ENCODE measurements at places on chromosomes 7 and 10. TPM values are rescaled to one million over a fixed set of nuclear protein-coding genes. Genes with fewer than 3 reads are reported as not detected.
A peak's percentile ranks its signal among the peaks of the same experiment; 100 is the strongest.

DNA sequence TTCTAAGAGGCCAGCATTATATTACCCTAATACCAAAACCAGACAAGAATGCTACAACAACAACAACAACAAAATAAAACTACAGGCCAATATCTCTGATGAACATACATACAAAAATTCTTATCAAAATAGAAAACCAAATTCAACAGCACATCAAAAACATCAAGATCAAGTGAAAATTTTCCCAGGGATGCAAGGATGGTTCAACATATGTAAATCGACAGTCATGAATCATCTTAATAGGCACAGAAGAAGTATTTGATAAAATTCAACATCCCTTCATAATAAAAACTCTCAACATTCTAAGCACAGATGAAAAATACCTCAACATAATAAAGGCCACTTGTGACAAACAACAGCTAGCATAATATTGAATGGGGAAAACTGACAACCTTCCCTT, 75.3 kb downstream of the JMJD1C start:
- H3K4me1 ChIP-seq = peaks cover 11% of the 10 kb centered on the region
- no peak overlapping the region for H3K4me3 ChIP-seq
- no peaks in the 10 kb centered on the region for H3K27me3 ChIP-seq
- H3K27ac ChIP-seq = no peak overlapping the region

GPER1 gene
- 0.91 TPM for total RNA-seq

FKBP6 gene
- total RNA-seq = not detected

TMEM26 gene
- total RNA-seq = 0.05 TPM

DNA sequence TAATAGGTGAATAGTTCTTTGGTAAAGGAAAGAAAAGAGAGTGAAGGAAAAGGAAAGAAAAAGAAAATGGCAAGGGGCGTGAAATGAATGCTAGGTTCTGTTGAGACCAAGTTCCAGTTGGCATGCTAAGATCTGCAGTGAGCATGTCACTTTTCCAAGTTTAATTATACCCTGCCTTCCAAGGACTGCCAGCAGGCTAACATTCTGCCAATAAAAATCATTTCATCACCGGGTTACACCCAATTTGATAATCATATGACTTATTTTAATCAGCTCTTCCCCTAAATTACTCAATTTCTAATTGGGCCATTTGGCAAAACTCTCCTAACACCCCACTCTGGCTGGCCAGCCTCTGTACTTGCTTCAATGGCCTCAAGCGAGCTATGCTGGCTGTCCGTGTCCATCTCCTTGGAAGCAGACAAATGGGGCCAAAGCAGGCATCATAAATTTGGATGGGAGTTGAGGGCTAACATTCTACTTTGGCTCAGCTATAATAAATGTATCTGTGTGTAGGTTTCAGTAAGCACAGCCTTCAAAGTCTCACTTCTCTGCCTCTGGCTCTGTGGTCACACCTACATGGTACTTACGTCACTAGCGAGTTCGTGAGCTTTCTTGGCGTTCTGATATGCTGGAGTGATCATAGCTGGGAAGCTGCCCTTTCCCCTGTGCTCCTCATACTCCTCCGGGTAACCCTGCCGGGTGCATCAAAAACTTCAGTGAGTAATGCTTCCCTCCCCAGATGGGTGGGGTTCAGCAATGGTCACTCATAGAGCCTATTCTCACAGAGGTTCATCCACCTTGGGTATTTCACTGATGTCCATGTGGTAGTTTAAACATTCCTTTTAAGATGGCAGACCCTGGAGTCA, 17.3 kb downstream of the NRAP start:
- DNase-seq = no peak
- H3K36me3 ChIP-seq = no peaks in the 10 kb centered on the region
- no peaks in the 10 kb centered on the region for H3K27me3 ChIP-seq
- peaks cover 16% of the 10 kb centered on the region for H3K4me1 ChIP-seq
- H3K27ac ChIP-seq = no peak overlapping the region
- no peak overlapping the region for H3K4me3 ChIP-seq

- peak overlapping the region; percentile 30 for H3K27ac ChIP-seq
- DNase-seq = no peak
- H3K27me3 ChIP-seq = no peaks in the 10 kb centered on the region
- no peak overlapping the region for H3K4me3 ChIP-seq
- peaks cover 5% of the 10 kb centered on the region for H3K36me3 ChIP-seq
Measured at GRCh38 chr10:58576751-58577436, 64.2 kb downstream of the BICC1 start.

GRCh38 chr7:90948085-90948484, 316.1 kb upstream of the FZD1 start:
- no peaks in the 10 kb centered on the region for H3K27me3 ChIP-seq
- H3K27ac ChIP-seq = no peak overlapping the region
- peaks cover 27% of the 10 kb centered on the region for H3K4me1 ChIP-seq
- DNase-seq = no peak

GRCh38 chr10:26839966-26840627, 20.7 kb downstream of the ABI1 start:
- no peaks in the 10 kb centered on the region for H3K27me3 ChIP-seq
- H3K4me1 ChIP-seq = peaks cover 13% of the 10 kb centered on the region
- no peak overlapping the region for H3K4me3 ChIP-seq
- DNase-seq = no peak

DIP2C gene
- total RNA-seq = 21.7 TPM

DNA sequence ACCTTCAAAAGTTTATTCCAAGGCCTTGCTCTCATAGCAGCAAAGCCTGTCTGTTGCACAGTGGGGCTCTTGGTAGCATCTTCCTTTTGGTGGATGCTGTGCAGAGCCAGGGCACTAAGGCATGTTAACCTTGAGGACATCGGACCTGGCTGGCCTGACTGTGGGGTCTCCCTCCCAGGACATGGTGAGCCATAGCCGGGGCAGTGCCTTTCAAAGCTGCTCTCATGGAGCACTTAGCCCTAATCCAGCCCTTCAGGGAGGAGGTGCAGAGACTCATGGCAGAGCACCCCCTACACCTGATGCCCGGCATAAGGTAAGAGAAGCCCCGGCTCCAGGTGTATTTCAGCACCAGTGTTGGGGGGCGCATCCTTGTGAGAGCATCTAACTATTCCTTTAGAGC, 941.4 kb upstream of the ZNF722 start:
- H3K4me3 ChIP-seq = no peak overlapping the region
- no peak for DNase-seq
- H3K27me3 ChIP-seq = no peaks in the 10 kb centered on the region
- no peak overlapping the region for H3K27ac ChIP-seq
- peaks cover 8% of the 10 kb centered on the region for H3K36me3 ChIP-seq
- H3K4me1 ChIP-seq = no peaks in the 10 kb centered on the region

DNAJC12 gene
- total RNA-seq = 4.1 TPM

DPY19L1 gene
- total RNA-seq = 37.4 TPM

DNA sequence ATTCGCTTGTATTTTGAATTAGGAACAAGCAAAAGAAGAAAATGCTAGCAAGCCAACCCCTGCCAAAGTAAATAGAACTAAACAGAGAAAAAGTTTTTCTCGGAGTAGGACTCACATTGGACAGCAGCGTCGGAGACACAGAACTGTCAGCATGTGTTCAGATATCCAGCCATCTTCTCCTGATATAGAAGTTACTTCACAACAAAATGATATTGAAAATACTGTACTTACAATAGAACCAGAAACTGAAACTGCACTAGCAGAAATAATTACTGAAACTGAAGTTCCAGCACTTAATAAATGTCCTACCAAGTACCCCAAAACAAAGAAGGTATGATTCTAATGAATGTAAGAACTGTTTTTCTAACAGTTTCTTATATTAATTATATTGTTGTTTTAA, 87.9 kb downstream of the KMT2E start:
- H3K27me3 ChIP-seq = no peaks in the 10 kb centered on the region
- H3K27ac ChIP-seq = no peak overlapping the region
- H3K4me1 ChIP-seq = no peaks in the 10 kb centered on the region
- H3K36me3 ChIP-seq = peaks cover 16% of the 10 kb centered on the region
- no peak for DNase-seq
- H3K4me3 ChIP-seq = no peak overlapping the region

C10orf53 gene
- not detected for total RNA-seq

- no peaks in the 10 kb centered on the region for H3K27me3 ChIP-seq
- no peak overlapping the region for H3K4me3 ChIP-seq
- DNase-seq = no peak
- H3K36me3 ChIP-seq = no peaks in the 10 kb centered on the region
- H3K27ac ChIP-seq = no peak overlapping the region
Measured at GRCh38 chr7:133698127-133698526, 429.0 kb upstream of the LRGUK start.

- H3K27me3 ChIP-seq = peaks cover 17% of the 10 kb centered on the region
- DNase-seq = no peak
- no peaks in the 10 kb centered on the region for H3K36me3 ChIP-seq
- H3K4me3 ChIP-seq = peak overlapping the region; percentile 31
Measured at GRCh38 chr10:80137920-80138319, 5.4 kb downstream of the PLAC9 start.

MEOX2 gene
- 1.4 TPM for total RNA-seq

DNA sequence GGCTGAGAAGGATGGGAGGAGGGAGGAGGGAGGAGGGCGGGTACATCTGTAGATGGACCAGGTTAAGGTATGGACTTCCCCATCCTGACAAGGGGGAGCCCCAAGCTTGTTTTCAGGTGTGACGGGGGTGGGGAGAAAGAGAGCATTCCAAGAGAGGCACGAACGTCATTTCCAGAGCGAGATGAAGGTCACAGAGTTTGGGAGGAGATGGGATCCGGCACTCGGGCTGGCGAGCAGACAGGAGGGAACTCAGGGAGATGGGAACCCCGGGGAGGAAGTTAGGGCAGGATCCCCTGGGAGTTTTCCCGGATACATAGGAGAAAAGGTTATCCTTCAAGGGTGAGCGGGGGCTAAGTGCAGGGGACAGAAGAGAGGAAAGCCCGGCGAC, 118.8 kb downstream of the CUX1 start:
- H3K27me3 ChIP-seq = peaks cover 4% of the 10 kb centered on the region
- peaks cover 3% of the 10 kb centered on the region for H3K36me3 ChIP-seq
- DNase-seq = no peak
- no peak overlapping the region for H3K27ac ChIP-seq
- H3K4me1 ChIP-seq = peaks cover 43% of the 10 kb centered on the region

DNA sequence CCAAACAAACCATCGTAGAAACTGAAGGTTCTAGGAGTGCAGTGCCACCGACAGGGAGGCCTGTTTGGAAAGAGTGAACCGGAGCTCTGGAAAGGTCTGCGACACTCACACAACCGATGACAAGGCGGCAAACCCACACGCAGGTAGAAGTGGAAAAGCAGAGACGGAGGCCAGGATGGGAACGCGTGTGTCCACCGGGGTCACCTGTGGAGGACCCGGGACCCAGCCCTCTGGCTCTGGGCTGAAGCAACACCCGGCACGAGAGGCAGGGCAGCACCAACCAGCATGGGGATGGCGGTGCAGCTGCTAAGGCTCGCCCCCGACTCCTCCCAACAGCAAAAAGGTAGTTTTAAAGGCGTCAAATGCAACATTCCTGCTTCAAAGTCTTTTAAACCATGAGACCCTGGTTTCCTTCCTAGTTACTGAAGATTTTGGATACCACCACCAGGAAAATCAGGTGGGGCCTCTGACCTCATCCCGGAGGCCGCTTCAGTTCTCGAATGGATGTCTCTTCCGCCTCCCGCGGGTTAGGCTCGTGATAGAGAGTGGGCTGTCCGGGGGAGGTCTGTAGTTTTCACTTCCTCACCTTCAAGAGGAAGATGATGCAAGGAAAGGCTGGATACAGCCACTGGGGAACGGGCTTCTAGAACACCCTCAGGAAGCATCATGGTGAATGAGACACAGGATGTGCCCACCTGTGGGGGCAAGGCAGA, 115.5 kb downstream of the SMURF1 start:
- H3K4me3 ChIP-seq = no peak overlapping the region
- no peaks in the 10 kb centered on the region for H3K27me3 ChIP-seq
- no peak overlapping the region for H3K27ac ChIP-seq
- DNase-seq = no peak
- H3K4me1 ChIP-seq = peaks cover 4% of the 10 kb centered on the region

DNA sequence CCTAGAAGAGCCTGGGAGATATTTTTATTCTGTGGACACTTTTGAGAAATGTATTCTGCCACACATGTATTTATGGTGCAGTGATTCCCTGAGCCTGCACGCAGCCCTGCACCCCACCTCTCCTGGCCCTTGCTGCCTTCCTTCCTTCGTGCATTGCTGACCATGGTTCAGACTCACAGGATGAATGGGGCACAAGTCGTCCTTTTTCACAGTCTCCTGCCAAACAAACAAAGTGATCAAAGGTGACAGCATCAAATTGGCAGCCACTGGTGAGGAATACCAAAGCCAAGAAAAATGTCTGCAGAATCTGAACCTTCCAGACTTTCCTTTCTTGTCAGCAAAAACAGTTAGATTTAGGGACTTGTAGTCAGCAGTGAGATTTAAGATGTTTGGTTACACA, 215.0 kb downstream of the ACTR3B start:
- H3K4me3 ChIP-seq = no peak overlapping the region
- peaks cover 3% of the 10 kb centered on the region for H3K36me3 ChIP-seq
- no peak overlapping the region for H3K27ac ChIP-seq
- no peak for DNase-seq
- H3K27me3 ChIP-seq = no peaks in the 10 kb centered on the region
- peaks cover 4% of the 10 kb centered on the region for H3K4me1 ChIP-seq

NOM1 gene
- 28.2 TPM for total RNA-seq

OR2A5 gene
- not detected for total RNA-seq

DNA sequence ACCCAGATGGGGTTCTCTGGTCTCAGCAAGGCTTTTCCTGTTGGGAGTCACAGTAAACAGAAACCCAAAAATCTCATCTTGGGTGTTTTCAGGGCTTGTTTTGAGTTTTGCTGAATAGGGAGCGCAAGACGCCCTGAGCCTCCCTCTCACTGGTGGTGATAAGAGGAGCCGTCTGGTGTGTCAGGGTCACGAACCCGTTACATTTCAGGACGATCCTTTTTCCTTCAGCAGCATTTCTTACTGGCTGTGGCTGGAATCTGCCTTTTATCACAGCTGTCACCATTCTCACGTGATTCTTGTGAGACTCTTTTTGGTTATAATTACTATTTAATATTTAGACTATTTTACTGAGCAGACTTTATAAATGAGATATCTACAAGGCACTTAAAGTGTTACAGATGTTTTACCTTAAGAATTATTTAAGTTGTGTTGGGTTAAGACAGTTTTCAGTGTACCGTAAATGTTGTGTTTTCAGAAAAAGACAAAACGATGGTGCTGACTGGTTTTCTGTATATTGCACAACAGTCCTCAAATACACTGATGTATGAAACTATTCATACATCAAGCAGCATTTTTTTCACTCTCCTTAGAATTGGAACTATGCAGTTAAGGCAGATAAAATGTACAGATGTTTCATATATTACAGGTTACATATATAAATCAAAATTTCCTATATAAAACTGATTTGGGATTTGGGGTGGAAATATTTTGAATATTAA, 2.2 kb upstream of the GET4 start:
- H3K27ac ChIP-seq = no peak overlapping the region
- no peaks in the 10 kb centered on the region for H3K27me3 ChIP-seq
- H3K4me1 ChIP-seq = peaks cover 17% of the 10 kb centered on the region
- H3K4me3 ChIP-seq = peak overlapping the region; percentile 56
- DNase-seq = no peak

- DNase-seq = no peak
- H3K36me3 ChIP-seq = no peaks in the 10 kb centered on the region
- H3K4me1 ChIP-seq = no peaks in the 10 kb centered on the region
- H3K27me3 ChIP-seq = peaks cover 10% of the 10 kb centered on the region
- no peak overlapping the region for H3K27ac ChIP-seq
- H3K4me3 ChIP-seq = no peak overlapping the region
Measured at GRCh38 chr7:45237788-45238461, 80.3 kb downstream of the RAMP3 start.
